ENCODE measurements at places on chromosomes 1 and 21. TPM values are rescaled to one million over a fixed set of nuclear protein-coding genes. Genes with fewer than 3 reads are reported as not detected.

The KRTAP19-1 gene
- not detected for total RNA-seq

The COG2 gene
- total RNA-seq = 15.4 TPM

The THEM5 gene
- total RNA-seq = 0.09 TPM

DNA sequence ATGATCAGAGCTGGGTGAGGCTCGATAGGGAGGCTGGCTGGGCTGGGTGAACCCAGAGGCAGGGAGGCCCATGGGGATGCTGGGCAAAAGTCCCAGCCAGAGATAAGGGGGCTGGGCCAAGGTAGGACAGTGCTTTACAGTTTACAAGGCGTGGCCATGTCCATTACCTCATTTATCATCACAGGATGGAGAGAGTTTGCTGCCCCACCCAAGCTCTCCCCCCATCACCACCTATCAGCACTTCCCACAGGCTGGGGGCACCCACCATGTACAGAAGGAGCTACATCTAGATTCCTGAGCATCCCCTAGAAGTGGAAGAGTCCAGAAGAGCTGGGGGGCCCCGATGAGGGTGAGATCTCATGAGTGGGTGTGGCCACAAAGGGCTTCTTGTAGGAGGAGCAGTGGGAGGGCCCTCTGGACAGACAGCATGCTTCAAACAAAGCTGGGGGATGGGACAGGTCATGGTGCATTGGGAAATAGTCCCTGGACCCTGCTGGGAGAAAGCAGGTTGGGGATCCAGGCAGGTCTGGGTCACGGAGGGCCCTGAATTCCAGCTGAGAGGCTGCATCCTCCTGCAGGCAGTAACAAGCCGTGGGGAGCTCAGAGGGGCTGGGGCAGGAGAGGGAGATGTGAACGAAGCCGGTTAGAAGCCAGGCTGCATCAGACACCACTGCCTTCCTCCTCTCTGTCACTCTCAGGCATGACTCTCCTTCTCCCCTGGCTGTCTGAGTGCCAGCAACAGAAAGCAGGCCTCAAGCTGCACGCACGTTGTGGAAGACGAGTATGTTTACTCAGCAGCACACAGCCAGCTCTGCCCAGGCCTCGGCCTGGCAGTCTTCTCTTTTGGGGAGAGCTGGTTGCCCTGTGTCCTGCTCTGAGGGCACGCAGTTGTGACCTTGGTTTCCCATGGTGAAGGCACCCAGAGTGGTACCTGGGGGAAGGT is 202.3 kb downstream of the HIVEP3 start:
- DNase-seq = no peak

DNA sequence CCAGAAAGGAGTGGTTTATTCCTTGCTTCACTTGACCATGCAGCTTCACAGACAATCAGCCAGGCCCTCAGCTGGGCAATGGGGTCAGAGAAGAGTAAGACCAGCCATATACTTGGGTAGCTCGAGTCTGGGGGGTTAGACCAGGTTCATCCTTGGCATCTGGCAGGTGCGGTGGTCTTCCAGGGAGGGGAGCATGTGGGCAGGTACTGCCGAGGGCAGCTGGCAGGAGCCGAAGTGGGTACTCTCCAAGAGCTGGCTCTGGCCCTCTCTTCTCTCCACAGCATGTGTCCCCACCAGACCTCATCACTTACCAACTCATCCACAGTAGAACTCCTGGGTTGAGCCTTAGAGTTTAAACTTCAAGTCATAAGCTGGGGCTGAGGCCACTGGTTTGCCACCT is 156.8 kb downstream of the FOXD2 start:
- DNase-seq = no peak

GRCh38 chr1:20662110-20662475 is 924 bp upstream of the DDOST start:
- no peak for DNase-seq

DNA sequence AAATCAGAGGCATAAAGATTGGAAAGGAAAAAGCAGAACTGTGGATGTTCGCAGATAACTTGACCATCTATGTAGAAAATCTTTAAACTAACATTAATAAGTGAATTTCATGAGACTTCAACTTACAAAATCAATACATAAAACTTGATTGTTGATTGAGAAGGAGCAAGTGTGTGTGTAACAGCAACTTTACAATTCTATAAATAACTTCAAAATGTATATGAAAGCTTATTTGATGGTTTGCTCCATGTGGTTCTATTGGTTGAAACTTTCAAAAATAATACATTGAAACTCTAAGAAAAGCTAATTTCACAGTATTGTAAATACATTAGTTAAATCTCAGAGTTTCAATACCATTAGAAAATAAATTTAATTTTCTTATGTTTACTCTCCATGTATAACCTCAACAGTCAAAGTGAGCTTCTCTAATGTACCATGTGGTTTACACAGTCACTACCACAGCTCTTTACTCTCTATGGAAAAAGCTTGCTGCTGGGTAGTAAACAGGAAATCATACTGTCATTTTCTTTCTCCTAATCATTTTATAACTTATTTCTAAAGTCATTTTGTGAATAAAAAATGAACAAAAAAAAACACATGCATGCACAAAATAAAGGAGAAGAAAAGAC is 12.0 kb downstream of the AKT3 start:
- DNase-seq = no peak

DNA sequence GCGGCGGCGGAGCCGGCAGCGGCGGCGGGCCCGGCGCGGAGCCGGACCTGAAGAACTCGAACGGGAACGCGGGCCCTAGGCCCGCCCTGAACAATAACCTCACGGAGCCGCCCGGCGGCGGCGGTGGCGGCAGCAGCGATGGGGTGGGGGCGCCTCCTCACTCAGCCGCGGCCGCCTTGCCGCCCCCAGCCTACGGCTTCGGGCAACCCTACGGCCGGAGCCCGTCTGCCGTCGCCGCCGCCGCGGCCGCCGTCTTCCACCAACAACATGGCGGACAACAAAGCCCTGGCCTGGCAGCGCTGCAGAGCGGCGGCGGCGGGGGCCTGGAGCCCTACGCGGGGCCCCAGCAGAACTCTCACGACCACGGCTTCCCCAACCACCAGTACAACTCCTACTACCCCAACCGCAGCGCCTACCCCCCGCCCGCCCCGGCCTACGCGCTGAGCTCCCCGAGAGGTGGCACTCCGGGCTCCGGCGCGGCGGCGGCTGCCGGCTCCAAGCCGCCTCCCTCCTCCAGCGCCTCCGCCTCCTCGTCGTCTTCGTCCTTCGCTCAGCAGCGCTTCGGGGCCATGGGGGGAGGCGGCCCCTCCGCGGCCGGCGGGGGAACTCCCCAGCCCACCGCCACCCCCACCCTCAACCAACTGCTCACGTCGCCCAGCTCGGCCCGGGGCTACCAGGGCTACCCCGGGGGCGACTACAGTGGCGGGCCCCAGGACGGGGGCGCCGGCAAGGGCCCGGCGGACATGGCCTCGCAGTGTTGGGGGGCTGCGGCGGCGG is 1.0 kb downstream of the ARID1A start:
- DNase-seq = peak; percentile 58

- DNase-seq = peak; percentile 81
These were observed 479 bp upstream of the ACADM start for GRCh38 chr1:75723989-75724471.

DNA sequence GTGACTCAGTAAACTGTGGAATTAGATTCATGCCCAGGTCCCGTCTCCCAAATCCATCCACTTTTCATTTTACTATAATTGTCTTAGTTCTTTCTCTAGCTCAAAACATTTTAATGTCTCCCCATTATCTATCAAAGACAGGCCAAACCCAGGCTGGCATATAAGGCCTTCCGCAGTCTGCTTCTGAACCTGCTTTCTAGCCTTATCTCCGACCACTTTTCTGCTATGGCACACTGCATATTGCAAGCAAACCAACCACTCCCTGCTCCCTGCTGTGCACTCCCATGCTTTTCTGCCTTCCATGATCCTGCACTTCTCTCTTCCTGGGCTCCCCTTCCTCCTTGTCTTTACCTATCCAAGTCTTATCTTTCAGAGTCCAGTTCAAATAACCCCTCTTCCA is 17.3 kb upstream of the PIGM start:
- no peak for DNase-seq
